ENCODE measurements at places on chromosomes 4 and X.

GRCh38 chrX:31070057-31070468 is 1.8 kb downstream of the FTHL17 start:
- no peak for DNase-seq

DNA sequence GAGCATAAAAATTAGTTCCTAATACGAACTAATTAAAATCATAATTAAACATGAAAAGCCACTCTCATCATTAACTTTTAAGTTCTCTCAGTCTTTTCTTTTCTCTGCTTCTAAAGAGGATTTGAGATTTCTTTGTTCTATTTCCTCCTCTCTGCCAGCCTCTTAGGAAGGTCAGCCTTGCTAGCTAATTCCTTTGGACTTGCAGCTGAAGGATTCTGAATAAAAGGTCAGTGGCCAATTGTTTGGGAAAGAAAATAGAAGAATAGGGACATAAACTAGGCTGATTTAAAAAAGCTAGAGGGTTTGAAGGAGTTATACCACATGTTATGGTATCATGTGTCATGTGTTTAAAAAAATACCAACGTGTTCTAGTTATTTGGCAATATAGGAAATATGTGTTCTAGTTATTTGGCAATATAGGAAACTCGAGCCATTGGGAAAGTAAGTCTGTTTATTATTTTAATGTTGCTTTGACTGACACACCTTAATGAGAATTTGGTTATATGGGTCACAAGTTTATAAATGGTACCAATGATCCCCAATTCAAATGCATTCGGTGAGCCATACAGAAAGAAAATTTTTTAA is 1668.7 kb upstream of the PCDH7 start:
- DNase-seq, result no peak

DNA sequence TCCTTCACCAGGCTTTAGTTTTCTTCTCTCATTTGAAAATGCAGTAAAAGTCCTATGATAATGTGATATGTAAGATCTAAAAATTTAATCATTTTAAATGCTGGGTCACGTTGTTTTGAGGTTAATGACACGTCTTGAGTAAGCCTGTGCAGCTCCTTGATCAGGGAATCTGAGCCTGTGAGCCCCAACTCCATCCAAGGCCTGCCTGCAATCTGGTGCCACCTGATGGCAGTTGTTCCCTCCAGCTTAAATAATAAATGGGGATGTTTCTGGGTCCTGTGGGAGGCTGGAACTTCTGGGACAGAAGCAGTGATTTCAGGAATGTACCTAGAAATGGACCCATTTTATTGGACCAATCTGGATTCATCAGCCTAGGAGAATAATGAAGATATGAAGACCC is 455.4 kb upstream of the ADGRL3 start:
- no peak for DNase-seq

DNA sequence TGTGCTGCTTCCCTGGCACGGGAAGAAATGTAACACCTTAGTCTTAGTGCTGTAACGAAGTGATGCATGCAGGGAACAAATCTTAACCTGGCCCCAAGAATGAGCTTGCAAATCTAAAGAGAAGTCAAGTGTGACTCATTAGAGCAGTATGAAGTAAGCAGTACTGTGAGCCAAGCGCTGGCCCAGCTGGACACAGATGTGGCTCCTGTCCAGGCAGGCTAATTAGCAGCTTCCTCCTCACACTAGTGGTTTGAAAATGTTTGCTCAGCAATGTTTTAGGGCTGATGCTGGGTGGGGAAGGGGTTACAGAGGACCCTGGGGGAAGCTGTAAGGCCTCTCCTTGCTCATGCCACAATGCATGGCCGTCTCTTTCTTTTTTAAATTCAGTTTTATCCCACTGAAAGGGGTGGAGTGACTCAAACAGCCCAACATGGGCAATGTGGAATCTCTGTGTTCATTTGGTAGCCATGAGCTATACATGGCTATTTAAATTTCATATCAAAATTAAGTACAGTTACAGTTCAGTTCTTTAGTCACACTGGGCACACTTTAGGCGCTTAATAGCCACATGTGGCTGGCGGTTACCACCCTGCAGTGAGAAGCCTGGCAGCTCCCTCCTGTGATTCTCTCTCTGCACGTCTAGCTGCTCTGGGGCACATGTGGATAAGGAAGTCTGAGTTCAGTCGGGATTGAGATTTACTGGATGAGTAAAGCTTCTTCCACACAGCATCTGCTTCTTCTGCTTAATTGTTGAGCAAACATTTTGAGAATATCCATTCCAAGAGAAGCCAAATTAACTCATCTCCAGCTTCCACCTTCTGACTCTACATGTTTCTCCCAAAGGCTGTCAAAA is 48.8 kb downstream of the MAP7D2 start:
- DNase-seq, result no peak

DNA sequence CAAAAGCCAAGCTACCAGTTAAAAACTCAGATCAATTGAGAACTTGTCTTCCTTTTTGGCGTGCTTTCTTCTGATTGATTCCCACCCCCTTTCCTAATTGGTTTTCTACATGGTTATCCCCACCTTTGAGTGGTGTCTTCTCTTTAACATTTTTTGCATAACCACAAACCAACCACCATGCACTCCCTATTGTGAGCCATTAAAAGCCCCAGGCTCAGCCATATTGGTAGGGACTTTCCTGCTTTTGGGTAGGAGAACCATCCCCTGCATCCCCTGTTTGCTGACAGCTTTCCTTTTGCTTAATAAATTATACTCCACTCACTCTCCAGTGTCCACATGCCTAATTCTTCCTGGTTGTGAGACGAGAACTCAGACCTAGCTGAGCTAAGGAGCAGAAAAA is 1651.4 kb upstream of the IGFBP7 start:
- DNase-seq, result no peak

- no peak for DNase-seq
Measured at GRCh38 chrX:111168314-111168713, 72.3 kb downstream of the PAK3 start.

- no peak for DNase-seq
Measured at GRCh38 chr4:77047037-77047436, 28.8 kb downstream of the CCNI start.

GRCh38 chr4:48343035-48343434 is 1.7 kb downstream of the SLAIN2 start:
- DNase-seq, result no peak

DNA sequence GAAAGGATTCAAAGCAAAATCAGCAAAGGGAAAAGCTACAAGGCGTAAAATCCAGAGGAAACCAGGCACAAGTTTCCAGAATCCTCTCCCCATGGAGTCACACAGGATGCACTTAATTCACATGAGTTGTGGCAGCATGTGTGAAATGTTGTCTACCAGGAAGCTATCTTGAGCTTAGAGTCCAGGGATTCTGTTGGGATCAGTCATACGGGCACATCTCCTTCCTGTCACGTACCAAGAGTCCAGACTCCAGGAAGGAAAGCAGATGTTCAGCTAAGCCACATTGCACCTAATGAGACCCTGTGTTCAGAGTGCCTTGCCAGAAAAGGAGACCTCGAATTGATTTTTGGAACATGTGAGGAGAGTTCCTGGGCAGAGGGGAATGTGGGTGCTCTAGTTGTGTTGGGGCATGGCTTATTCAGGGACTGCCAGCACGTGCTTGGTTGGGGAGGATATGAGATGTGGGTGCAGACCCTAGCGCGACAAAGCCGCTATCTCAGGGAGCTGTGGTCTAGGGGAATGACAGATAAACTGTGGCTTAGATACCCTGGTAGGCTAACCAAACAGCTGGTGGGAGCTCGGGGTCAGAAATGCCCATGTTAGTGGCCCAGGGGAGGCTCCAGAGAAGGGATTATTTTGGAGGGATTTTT is 70.0 kb downstream of the EVC start:
- DNase-seq, result no peak

DNA sequence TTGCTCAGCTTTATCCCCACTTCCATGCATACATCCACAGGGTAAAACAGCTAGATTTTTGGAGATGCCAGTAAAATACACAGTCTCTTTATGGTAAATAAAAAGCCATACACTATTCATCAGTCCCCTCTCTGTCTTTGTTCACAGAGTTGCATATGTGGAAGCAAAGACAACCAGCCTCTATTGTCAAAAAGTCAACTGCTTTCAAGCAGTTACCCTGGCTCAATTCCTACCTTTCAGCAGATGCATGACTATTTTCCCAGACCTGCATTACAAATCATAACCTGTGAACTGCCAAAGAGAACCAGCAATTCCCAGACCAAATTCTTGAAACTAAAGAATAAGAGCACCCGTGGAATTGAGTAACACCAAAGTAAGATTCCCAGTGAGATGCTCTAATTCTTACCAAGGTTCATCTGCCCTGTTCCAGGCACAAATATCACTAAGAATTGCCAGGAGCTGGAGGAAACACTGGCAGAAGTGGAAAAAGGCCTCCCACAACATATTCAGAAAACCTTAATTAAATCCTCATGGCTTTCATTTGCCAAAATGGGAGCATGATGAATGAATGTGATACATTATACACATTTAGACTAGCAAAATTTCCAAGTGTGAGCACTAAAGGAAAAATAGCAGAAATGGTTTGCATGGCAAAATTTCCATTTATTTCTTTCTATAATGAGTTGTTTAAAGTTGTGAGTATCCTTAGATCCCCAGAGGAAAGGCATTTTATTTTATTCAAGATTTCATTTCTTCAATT is 391.2 kb upstream of the ADGRL3 start:
- DNase-seq, result no peak

- no peak for DNase-seq
Measured at GRCh38 chrX:10495677-10496076, 124.7 kb downstream of the MID1 start.

GRCh38 chr4:4845027-4845426 is 14.4 kb upstream of the MSX1 start:
- DNase-seq, result no peak

- DNase-seq, result no peak
Measured at GRCh38 chrX:38052096-38052495, 45.7 kb downstream of the SYTL5 start.

DNA sequence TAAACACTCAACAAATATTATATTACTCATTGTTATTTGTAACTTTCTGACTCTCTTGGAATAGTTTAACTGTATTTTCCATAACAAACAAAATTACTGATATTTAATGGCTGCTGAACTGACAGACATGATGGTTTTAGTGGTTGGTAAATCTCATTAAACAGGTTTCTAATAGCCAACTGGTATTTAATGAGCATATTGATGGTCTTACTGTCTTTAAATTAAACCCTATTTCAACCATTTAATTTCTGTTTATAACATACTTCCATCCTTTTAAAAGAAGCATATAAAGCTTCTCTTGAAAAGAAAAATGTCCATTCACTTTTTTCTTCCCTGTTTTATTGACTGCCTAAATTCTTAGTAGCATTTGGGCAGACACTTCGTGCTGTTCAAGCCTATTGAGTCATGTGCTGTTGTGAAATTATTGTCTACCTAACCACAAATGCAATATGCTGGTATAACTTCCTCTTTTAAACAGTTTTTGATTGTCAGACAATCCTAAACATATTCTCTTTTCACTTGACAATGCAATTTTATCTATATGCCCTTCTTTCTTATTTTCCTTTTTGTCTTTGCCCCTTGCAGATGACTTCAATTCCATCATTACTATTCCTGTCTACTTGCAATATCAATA is 163.9 kb upstream of the SLC7A11 start:
- DNase-seq, result no peak

- no peak for DNase-seq
Measured at GRCh38 chr4:92333016-92333415, 29.2 kb downstream of the GRID2 start.

GRCh38 chrX:8683687-8684086 is 48.2 kb downstream of the ANOS1 start:
- DNase-seq, result no peak

DNA sequence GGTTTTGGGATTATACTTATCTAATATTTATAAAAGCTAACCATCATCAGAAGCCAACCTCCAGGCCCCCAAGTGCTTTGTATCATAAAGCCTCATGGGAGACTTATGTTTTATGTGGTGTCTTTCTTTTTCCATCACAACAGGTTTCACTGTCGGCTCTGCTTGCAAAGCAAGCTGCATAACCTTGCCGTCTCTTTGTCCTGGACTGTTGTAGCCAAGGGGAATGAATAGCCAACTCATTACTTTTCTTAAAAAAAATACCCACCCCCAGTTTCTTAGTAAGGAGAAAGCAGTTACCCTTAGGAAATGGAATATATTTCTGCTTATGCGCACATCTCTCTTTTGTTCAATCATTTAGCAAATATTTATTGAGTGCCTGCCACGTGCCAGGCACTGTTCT is 40.7 kb downstream of the FAM184B start:
- DNase-seq, result no peak

Data from dorsolateral prefrontal cortex (tissue), 122 donors.